ENCODE measurements at places on chromosomes 16 and 17.

DNA sequence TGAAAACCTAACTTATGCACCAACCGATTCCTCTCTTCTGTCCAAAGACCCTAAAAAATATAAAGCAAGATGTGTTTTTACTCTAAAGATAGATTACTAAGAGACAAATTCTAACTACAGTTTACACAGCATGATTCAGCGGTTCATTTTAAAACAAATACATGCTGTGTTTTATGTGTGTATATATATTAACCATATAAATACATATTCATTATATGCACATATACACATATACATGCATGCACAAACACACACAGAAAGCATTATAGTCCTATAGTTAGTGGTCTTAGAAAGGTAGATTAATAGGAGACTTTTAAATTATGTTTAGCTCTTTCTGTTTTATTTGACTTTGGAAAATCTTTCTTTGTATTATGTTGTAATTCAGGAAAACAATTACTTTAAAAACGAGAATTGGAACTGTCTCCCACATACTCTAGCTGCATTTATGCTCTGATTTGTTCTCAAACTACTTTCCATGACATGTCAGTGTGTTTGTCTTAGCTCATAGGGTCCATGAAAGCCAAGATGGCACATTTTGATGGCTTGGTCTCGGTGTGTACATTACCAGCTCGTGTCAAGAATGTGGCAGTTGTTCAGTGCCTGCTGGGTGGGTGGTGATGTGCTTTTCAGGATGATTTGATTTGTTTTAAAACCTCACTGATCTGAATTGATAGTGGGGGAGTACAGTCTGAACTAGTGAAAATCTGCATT, 548.8 kb upstream of the SALL1 start:
- DNase-seq = no peak

DNA sequence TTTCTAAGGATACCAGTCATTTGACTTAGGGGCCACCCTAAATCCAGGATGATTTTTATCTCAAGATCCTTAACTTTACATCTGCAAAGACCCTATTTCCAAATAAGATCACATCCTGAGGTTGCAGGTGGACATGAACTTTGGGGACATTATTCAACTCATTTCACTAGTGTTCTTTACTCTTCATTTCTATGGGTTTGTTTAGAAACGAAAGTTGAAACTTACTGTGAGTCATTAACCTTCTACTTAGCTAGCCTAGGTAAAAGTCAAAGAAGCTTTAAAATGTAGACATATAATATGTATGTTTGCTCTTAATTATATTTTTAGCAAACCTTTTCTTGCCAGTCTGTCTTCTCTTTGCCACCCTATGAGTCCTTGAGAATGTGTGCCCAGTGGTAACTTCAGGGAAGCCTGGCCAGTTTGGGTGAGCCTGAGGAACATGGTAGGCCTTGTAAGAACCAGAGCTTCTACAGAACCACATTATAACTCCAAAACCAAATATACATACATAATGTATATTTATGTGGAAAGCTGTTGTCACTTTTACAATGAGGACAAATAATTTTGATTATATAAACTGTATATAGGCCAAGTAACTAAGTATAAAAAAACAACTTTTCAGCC, 38.4 kb downstream of the BPTF start:
- no peak for DNase-seq

DNA sequence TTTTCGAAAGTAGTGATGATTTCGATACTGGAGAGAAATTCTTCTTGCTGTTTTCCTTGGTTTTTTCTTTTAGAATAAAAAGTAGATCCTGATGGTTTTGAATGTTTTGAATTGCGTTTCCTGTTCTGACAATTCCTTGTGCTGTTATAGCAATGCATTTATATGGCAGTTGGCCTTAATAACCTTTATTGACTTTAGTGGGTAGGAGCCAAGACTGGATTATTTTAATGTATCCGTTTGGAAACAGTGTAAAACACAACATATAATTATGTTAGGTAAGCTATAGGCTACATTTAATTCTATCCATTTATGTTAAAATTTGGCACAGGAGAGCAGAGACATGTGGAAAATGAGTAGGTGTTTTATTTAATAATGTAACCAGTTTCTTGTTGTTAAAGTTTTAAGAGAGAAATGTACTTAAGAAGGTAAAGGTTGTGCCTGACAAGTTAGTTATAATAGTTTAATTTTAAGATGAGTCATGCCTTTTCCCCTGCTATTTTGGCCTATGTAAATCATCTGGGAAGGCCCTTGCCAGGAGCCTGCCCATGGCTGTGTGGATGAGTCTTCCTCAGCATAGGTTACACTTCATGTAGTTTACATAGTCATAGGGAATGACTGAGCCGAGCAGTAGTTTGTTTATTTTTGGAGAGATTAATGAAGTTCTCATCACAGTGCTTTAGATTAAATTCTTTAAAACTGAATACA, 189.9 kb downstream of the FTO start:
- DNase-seq = no peak

- no peak for DNase-seq
Observed at GRCh38 chr17:45334701-45335677, 18.2 kb upstream of the MAP3K14 start.

DNA sequence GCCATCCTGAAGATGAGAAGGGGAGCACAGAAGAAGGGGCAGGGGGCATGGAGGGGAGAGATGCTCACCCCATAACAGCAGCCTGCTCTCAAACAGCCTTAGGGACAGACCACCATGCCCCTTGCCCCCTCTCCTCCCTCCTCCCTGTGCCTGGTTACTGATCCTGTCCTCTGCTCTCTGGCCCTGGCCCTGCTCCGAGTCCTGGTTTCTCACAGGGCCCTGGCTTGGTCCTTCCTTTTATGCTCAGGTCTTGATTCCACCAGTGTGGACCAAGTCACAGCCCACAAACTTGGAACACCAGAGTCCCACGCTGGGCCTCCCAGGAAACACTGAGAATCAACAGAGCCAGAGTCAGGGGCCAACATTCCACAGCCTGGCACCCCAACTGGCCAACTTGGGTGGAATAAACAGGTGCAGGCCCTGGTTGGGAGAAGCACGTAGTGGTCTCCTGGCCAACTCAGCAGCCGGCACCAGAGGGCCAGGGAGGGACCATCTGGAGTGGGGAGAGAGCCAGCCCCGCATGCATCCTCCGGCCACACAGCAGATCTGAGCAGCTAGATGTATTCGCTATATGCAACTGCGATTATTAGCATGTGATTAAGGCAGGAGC, 44.9 kb upstream of the CDC42EP4 start:
- DNase-seq = no peak

DNA sequence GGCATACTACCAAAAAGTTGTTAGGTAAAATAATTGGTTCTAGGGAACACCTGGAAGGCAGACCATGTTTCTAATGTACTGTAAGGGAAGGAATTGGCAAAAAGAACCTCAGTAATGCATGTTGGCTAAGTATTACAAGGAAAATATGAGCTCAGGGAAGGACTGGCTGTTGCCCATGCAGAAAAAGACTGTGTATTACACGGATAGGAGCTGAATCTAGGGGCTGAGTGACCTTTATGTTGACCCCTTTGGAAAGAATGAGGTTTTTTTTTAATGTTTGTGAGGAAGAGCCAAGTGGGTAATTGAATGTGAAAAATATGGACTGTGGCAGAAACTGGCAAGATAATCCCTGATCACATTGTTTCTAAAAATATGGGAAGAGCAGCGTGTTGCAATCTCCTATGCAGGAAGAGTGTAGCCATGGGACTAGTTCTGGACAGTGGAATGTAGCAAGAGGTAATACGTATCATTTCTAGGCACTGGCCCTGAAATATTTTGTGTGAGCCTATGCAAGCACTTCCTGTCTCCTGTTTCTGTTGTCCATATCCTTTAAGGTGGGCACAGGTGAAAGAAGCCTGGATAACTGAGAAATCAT, 95.1 kb upstream of the CNTNAP4 start:
- DNase-seq = no peak

GRCh38 chr16:6195966-6196365, 1098.4 kb upstream of the EEF2KMT start:
- DNase-seq = no peak

GRCh38 chr16:73214825-73215677, 167.1 kb upstream of the ZFHX3 start:
- no peak for DNase-seq

GRCh38 chr16:68740628-68741346, 3.7 kb downstream of the CDH1 start:
- DNase-seq = no peak

DNA sequence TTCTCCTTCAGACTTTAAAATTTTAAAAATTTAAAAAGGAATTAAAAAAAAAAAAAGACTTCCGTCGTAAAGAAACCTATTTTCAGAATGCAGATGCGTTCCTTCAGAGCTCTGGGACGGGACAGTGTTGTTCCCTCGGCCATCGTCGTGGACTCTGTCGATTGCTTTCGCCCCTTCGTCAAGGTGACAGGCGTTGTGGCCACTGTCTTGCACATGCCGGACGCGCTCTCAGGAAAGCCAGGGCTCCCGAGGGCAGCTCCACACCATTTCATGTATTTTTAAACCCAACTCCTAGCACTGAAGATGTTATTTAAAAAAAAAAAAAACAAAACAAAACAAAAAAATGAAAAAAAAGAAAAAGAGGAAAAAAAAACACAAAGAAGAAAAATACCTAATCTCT, 22.3 kb downstream of the TMC6 start:
- no peak for DNase-seq

- peak; percentile 36 for DNase-seq
Observed at GRCh38 chr17:31533546-31534155, 142.2 kb downstream of the RAB11FIP4 start.

DNA sequence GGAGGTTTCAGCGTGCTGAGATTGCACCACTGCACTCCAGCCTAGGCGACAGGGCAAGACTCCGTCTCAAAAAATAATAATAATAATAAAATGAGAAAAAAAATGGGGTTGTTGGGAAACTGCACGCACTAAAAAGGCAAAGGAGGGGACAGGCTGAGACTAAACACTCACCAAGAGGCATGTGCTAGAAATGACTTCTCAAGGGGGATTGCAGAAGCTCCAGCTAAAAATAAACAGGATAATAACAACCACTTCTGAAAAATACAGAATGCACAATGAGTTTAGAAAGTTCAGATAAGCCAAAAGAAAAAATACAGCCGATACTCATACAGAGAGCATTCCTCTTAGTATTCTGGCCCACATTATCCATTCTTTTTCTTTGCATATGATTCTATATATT, 15.1 kb upstream of the TIMP2 start:
- DNase-seq = no peak

- DNase-seq = no peak
Observed at GRCh38 chr17:72471296-72471695, 350.5 kb downstream of the SOX9 start.

GRCh38 chr17:77802811-77803220, 155.7 kb upstream of the TNRC6C start:
- no peak for DNase-seq

DNA sequence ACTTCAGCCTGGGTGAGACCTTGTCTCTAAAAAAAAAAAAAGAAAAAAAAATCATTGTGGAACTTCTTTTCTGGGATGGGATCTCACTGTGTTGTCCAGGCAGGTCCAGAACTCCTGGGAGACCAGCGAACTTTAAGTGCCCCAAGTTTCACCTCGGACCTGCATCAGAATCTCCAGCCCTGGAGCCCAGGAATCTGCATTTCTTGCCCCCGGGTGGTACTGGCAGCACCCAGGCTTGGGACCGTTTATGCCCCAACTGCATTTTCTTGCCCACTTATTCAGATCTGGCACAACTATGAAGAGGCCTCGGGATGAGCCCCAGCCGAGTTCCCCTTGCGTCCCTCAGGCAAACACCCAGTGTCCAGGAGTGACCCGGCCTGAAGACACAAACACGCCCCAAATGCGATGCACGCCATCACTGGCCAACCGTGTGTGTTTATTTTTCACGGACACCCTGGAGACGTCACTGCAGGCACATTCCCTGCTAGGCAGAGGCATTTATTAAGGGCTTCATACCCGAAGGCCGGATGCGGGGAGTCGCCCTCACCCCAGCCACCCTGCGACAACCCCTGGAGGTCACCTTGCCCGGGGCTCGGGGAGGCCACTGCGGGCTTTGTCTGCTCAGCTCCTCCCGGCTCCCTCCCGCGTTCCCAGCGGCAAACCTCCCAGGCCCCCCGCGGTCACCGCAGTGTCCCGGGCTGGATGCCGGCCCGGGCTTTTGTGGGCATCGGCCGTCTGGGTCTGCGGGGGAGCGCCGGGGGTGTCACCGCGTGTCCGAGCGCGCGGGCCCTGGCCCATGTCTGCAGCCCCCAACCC, 684 bp upstream of the SPIRE2 start:
- peak; percentile 45 for DNase-seq

- no peak for DNase-seq
Observed at GRCh38 chr17:61363601-61364462, 35.8 kb upstream of the TBX2 start.

DNA sequence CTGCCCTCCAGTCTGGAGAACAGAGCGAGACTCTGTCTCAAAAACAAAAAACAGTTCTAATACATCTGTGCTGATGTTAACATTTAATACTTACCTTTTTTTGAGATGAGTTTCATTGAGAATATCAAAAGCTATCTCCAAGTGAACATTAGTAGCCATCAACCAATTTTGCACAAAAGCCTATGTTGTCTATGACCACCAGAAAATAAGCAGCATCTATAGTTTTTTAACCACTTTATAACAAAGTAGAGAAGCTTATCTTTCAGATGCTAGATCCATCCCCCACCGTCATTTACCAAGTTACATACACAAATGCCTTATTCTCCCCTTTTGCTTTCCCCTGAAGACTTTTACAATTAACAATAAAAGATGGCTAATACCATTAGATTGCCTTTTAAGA, 4.1 kb downstream of the SRSF1 start:
- no peak for DNase-seq

DNA sequence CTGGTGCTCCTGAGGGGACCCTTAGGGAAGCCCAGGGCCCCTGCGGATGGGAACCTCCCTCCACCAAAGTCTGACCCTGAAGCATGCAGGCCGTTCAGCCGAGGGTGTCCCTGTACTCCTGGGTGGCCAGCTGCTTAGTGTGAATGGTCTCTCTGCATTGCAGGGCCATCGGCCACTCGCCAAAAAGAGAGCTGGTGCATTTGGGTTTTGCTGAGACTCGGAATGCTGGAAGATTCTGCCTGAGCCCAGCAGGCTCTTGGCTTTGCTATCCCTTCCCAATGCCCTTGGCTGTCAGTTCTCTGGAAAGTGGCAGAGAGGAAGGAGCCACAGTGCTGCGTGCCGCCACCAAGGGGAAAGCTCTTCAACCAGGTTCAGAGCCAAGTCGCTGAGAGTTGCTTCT, 2.8 kb downstream of the MEOX1 start:
- no peak for DNase-seq

DNA sequence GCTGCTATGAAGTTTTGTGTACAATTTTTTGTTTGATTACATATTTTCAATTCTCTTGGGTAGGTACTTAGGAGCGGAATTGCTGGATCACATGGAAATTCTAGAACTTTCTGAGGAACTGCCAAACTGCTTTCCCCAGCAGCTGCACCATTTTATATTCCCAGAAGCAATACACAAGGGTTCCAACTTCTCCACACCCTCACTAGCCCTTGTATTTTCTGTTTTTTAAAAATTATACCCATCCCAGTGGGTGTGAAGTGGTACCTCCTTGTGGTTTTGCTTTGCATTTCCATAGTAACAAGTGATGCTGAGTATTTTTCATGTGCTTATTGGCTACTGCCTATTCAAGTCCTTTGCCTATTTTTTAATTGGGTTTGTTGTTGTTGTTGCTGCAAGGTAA, 20.9 kb downstream of the NACA2 start:
- no peak for DNase-seq
